Activated CD8-positive, alpha-beta memory T cell treated with anti-CD3 and anti-CD28 coated beads for 4 hours (primary cell): ENCODE measurements at places on chromosomes 2 and 18.

DNA sequence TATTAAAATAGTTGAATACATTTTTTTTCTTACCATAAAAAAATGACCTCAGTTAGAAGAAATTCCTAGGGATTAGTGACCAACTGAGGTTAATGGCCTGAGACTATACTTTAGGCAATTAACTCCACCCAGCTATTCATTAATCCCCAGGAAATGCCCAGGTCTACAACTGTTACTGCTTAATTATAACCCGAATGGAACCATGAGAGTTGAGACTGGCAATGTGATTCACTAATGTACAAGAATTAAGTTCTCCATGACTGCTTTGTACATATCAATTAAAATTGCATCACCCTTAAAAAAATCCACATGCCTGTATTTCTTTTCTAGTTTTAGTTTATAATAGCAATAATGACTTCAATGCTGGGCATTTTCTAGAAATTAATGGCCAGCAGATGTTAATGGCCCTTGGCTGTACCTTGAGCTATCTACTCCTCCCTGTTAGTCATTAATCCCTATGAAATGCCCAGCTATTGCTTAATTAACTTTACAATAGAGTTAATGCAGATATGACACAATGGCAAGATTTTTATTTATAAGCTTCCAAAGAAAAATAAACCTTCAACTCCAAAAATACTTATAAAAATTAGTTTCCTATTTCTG lies 44.1 kb downstream of the ERBB4 start:
- no peak for DNase-seq

GRCh38 chr18:59172664-59173249 lies 33.1 kb downstream of the SEC11C start:
- no peak for DNase-seq

DNA sequence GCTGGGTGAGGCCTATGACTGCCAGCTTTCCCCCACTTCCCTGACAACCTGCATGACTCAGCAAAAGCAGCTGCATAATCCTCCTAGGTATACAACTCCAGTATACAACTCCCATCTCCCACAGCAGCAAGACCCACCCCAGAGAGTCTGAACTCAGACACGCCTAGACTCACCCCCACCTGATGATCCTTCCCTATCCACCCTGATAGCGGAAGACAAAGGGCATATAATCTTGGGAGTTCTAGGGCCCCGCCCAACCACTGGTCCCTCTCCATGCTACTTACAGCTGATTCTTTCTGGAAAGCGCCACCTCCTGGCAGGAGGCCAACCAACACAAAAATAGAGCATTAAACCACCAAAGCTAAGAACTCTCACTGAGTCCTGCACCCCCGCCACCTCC lies 296.5 kb downstream of the DCC start:
- DNase-seq = no peak

GRCh38 chr2:29390136-29390535 lies 274.9 kb downstream of the CLIP4 start:
- DNase-seq = no peak

DNA sequence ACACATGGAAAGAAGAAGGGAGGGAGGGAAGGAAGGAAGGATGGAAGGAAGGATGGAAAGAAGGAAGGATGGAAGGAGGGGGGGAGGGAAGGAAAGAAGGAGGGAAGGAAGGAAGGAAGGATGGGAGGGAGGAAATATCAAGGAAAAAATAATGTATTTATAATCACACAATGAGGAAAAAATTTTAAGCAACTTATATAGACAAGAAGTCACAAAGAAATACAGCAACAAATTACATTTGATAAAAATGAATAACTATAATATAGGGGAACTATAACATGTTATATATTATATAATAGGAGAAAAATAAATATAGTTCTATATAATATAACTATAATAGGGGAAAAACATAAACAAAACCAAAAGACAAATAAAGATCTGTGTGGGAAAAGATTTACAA lies 441.8 kb downstream of the LRATD1 start:
- no peak for DNase-seq

DNA sequence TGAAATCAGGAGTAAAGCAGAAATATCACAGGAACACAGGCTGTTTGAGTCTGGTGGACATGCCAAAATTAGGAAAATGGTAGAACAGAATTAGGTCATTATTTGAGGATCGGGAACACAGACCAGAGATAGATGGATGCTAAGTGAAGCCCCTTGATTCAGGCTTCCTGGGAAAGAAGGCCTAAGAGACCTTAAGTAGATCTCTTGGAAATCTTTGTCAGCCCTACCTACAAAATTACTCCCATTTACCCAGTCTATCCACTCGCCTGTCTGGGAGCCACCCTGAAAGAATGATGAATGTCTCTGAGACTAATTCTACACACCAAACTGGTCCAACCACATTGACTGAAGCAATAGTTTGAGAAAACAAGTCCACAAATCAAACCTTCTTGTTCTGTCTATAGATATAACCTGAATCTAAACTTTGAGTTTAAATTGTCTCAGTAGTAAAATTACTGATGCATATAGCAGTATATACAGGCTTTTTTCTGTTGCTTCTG lies 36.6 kb upstream of the TANK start:
- DNase-seq = no peak

GRCh38 chr2:25651066-25651465 lies 22.3 kb downstream of the DTNB start:
- DNase-seq = no peak

DNA sequence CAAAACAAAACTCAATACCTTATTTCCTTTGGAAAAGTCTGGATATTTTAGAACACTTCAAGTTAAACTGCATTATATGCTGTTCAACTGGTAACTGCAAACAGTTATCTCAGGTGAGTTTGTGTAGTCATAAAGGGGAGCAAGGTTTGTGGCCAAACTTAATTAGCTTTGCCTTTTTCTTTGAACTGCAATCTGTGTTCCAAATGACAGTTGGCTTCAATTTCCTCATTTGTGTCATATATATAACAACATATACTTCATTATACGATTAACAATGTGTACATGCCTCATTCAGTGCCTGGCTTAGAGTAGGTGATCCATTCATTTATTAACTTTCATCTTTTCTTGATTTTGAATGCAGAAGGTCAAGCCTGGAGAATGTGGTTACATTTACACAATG lies 55.8 kb downstream of the KCNE4 start:
- no peak for DNase-seq

DNA sequence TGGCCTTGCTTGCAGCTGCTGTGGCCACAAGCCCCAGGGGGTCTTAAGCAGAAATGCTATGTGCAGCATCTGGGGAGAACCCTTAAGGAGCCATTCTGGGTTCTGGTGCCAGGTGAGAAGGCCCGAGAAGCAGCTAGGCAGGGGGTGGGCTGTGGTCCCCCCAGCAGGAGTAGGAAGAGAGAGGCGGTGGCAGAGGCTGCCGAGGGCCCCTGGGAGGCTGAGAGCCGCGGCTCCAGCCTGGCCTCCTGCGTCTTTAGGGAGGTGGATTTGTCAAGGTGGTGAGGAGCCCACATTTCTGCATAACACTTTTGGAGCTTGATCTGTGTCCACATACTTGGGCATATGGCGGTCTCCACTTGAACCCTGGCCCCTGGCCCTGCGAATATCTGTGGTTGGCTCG lies 196.5 kb downstream of the TWIST2 start:
- no peak for DNase-seq

GRCh38 chr2:218017211-218018053 lies 14.6 kb upstream of the TNS1 start:
- no peak for DNase-seq

GRCh38 chr2:203830304-203831055 lies 37.1 kb upstream of the CTLA4 start:
- no peak for DNase-seq

GRCh38 chr2:216493334-216493685 lies 5.3 kb upstream of the RPL37A start:
- DNase-seq = no peak

- no peak for DNase-seq
Measured at GRCh38 chr18:70182548-70182947, 22.9 kb downstream of the RTTN start.

- DNase-seq = no peak
Measured at GRCh38 chr2:177633111-177633510, 240.5 kb downstream of the AGPS start.

- DNase-seq = no peak
Measured at GRCh38 chr18:1002653-1003178, 98.0 kb downstream of the ADCYAP1 start.

GRCh38 chr2:15767679-15768078 lies 172.7 kb upstream of the MYCN start:
- DNase-seq = no peak

GRCh38 chr2:220510668-220511067 lies 883.2 kb downstream of the SLC4A3 start:
- DNase-seq = no peak

DNA sequence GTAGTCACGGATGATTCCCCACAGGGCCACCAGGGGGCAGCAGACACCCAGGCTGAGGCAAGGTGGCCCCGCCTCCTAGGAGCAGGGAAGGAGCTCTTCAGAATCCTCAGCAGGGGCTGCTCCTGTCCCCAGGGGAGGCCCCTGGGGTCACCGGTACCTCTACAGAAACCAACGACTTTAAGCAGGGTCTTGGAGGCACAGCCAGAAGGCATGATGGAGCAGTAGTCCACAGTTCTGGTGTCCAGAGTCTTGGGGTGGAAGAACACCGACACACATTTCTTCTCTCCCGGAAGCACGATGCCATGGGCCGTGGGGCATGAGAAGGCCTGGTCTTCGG lies 11.5 kb downstream of the CFAP65 start:
- DNase-seq = peak; percentile 53

DNA sequence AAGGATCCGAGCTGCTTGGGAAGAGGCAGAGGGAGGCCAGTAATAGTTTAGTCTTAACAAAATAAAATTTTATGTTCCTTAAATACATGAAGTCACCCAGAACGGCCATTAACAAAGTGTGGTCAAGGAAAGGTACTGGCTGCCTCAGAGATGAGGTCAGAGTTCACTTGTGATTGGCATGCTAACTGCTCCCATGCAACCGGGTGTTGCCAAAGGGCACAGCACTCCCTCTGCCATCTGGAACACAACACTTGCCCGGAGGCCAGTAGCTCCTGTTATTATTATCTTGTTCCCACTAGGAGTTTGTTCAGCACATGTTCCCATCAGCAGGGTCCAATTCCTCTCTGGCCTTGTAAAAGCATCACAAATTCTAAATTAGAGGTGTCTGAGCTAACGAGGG lies 207.0 kb downstream of the CYP26B1 start:
- DNase-seq = no peak

DNA sequence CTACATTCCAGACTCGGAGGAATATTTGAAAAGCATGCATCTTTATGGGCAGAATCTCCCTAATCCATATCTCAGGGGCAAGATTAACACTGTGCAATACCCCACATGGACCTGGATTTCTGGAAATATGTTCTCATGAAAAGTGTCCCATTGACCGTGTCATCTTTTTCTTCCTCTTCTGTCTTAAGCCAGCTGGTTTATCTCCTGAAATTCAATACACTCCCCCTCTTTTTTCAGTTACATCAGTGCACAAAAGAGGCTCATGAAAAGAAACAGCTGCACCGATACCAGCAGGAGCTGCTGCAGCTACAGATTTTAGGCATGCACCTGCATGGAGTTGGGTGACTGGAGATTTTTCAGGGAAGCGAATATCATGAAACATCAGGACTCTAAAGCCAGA lies 117.2 kb downstream of the SLC4A3 start:
- DNase-seq = no peak

DNA sequence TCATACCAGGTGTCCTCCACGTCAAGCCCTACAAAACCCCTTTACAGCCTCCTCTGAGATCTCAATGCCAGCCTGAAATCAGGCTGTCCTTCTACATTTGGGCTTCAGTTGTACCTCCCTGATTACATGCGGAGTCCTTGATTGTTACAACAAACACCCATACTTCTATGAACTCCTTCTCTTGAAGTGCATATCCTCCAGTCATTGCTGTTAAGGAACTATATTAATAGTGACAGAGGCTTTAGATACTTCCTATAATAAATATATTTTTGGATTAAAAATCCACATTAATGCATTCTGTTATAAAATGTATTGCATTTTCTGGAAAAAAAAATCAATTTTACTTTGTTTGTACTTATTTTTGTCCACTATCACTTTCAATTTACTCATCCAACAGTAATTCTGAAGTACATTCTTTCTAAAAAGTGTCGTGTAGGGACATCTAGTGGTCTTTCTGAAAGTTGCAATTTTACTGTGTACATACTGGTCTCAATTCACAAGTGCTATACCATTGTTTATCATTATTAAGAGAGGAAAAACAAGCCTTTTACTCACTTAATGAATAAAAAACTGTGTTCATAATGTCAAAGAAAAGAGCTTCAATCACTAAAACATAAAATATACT lies 316.4 kb downstream of the DSEL start:
- no peak for DNase-seq

- no peak for DNase-seq
Measured at GRCh38 chr2:32743480-32744236, 115.8 kb downstream of the TTC27 start.

DNA sequence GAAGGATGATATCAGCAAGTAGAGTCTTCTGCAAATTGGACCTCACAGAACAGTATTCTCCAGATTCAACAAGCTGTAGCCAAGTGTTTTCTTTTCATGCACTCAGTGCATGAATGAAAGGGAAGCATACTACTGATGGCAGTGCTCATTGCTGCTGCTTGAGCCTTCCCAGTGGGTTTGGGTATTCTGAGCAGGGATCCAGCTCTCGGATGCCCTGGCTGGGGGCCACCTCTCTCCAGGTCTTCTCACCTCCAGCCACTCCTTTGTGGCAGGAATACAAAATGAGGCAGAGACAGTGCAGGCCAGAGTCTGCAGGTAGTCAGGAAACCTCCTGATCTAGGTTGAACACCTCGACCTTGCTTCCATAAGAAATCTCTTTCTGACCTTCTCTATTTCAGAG lies 390.4 kb upstream of the CELF4 start:
- DNase-seq = no peak

DNA sequence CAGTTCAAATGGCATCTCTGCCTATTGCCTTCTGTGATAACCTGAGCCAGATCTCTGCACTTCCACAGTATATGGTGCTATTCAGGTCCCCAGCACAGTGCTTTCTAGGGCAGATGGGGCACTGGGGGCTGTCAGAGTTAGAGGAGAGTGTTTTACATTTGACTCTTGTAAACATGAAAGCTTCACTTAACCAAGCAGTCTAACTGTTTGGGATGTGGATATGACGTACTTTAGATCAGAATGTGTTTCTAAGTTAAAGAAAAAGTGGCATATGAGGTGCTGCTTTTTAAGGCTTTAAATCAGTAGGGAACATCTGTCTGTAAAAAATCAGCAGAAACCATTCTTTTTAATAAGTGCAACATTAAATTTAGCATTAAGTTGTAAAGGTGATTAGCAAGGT lies 75.7 kb downstream of the MYO1B start:
- no peak for DNase-seq

GRCh38 chr2:100702438-100703109 lies 117.4 kb upstream of the NPAS2 start:
- DNase-seq = no peak

- no peak for DNase-seq
Measured at GRCh38 chr2:125224188-125224587, 1199.1 kb downstream of the CNTNAP5 start.

GRCh38 chr2:120815292-120815691 lies 79.6 kb downstream of the GLI2 start:
- DNase-seq = no peak
